KG1 (cell line): ENCODE measurements at places on chromosomes 11 and 22.

- DNase-seq: no peak
These were observed 72.0 kb upstream of the USP47 start for GRCh38 chr11:11769782-11770181.

GRCh38 chr11:36672815-36673450, 74.9 kb upstream of the RAG2 start:
- DNase-seq: no peak

GRCh38 chr11:112025707-112026106, 499 bp downstream of the DLAT start:
- DNase-seq: peak; percentile 33

- no peak for DNase-seq
These were observed 5.7 kb downstream of the SUN2 start for GRCh38 chr22:38750104-38750503.

DNA sequence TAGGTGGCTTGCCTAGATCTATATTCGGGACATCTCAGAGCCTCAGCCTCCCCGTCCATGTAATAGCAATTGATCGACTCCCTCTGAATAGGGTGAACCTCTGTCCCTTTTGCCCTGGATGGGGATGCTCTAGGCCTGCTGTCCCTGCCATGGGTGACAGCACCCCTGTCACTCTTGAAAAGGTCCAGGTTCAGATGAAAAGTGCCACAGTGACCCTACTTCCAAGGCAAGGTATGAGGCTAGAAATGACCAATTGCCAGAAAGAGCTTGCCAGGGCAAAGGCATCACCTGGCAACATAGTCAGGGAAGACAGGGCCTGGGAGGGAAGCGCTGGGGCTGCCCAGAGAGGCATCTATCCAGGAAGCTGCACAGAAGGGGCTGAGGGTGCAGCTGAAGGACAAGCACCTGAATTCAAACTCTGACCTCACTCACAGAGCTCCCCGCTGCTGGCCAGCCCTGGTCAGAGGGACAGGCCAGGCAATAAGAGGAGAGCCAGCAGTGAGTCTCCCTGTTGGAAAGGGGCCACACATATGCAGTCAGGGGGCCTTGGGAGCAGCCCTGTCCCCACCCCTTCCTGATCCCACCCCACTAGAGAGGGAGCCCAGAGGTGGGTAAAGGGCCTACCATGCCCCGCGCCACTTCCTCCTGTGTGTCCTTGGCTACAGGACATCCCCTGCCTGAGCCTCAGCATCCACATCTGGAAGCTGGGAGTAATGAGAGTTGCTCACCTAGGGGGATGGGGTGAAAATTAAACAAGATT, 9.0 kb upstream of the APOBEC3A start:
- no peak for DNase-seq

DNA sequence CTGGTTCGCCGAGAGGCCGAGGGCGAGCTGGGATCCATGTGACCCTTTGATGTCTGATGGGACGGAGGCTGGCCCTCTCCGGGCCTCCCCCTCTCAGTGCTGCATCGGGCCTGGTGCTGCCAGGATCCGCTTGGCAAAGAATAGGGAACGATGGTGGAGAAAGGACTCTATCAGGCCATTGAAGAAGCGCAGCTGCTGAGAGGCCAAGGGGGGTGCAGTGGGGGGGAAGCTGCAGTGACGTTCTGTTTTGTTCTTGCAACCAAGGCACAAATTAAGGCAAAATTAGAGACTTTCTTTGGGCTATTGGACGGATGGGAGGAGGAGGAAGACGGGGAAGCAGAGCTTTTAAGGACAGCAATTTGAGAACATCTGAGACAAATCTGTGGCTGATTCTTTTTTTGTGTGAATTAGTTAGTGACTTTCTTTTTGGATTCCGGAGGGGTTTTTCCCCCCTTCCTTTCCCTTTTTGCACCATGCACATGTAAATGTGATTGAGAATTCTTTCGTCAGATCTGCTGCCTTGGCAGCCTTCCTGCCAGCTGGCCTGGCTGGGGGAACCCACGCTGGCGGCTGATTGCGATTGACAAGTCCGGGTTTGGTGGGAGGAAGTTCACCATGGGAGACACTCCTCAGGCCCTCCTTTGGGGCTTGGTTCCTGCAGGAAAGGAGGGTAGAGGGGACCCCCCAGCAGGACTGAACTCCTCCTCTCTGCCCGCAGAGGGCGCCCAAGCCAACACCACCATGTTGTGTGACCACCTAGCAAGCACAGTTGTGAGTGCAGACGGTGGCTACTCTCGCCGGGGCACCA, 214.6 kb downstream of the NTM start:
- peak; percentile 45 for DNase-seq

- peak; percentile 38 for DNase-seq
These were observed 62.6 kb upstream of the PTPRJ start for GRCh38 chr11:47917599-47918369.

DNA sequence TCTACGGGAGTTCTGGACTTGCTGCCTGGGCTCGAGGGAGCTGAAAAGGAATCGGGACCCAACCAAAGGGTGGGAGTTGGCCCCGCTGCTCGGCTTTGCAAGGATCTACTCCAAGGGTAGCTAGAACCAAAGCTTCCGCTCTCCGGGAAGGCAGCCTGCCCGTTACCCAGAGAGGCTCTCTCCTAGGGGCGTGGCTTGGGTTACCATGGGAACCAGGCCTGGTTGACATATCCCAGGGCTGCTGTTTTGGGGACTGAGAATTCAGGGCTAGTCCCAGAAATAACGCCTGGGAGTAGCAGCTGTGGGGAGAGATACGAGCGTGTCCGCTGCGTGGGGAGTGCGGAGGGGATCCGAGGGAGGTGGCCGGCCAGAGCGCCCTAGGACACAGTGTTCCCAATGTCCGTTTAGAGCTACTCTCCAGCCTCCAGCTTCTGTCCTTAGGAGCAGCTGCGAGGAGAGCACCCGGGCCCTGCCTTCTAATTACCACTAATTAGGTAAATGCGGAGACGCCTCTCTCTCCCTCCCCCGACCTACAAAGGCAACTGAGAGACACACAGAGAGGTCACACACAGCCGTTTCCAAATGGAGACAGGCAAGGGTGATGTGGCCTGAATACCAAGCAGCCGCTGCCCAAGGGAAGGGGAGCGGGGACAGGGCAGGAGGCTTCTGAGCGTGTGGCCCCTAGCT, 141.6 kb upstream of the CADM1 start:
- DNase-seq: no peak

DNA sequence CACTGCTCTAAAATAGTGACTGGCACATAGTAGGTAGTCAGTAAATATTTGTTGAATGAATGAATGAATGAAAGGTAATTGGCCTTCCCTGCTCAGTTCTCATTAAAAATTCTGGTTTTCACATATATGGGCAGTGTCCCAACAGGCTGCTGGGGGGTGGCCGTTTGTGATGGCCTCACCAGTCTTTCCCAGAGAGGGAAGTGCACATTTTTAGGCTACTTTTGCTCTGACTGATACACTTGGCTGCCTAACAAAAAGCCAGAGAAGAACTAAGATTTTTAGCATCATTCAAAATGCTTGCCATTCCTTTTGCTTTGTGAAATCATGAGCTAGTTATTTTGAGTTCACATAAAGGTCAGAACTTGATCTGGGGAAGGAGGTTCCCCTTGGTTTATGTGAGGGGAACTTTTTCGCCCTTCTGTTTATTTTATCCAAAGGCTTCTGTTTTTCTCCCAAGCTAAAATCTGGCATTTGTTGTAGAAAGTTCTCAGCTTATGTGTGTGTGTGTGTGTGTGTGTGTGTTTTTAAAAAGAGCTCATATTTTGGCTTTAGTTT, 83.1 kb downstream of the PTPRJ start:
- DNase-seq: no peak

DNA sequence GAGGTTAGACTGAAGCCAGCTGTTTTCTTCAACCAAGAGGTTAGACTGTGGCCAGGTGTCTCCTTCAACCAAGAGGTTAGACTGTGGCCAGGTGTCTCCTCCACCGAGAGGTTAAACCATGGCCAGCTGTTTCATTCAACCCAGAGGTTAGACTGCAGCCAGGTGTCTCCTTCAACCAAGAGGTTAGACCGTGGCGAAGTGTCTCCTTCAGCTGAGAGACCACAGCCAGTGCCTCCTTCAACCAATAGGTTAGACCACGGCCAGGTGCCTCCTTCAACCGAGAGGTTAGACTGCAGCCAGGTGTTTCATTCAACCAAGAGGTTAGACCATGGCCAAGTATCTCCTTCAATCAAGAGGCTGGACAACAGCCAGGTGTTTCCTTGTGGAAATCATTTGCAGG, 498.1 kb downstream of the TBC1D22A start:
- DNase-seq: no peak

- DNase-seq: no peak
These were observed 74.3 kb downstream of the MYEOV start for GRCh38 chr11:69368119-69368880.

DNA sequence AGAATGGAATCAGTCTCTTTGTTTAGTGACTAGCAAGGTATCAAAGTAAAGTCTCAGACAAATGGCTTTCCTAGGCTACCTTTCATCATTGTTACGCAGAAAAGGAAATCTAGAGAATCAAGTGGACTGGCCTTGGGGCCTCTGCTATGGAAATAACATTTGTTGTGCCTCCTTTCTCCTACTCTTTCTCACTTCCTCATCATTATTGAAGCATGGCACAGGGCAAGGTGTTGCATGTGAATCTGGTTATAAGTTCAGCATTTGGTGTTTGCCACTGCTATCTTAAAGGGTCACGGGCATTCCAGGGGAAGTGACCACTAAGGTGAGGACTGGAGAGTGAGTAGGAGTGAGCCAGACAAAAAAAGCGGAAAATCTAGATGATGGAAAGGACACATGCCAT, 54.9 kb downstream of the GLYATL1 start:
- no peak for DNase-seq

GRCh38 chr22:35894937-35895708, 133.5 kb downstream of the RBFOX2 start:
- no peak for DNase-seq

- no peak for DNase-seq
These were observed 199.9 kb downstream of the IGLL1 start for GRCh38 chr22:23380230-23380573.

DNA sequence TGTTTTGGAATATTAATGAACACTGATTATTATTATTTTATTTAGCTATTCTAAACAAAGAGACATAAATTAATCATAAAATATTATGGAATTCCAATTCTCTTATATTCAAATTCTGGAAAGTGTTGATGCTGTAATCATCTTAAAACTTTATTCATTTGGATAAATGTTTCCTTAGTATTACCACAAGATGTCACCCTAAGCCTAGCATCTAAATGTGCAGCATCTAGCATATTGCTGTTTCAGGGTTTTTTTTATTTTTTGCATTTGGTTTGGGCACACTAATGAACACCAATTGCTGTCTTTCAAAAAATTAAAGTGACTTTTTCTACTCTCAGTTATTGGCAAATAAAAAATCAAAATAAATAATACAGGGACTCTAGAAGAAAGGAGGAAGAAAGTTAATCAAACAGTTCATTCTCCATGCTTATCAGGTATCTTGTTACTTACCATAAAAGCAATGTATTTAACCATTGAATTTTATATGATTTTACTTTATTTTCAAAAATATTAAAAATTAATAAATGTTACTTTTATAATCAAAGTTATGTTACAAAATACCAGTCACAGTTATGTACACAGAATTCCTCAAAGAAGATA, 31.8 kb downstream of the DLG2 start:
- peak; percentile 43 for DNase-seq

GRCh38 chr22:44944883-44945601, 64.8 kb downstream of the PHF21B start:
- no peak for DNase-seq

GRCh38 chr22:46083383-46084350, 66.7 kb upstream of the PPARA start:
- no peak for DNase-seq

DNA sequence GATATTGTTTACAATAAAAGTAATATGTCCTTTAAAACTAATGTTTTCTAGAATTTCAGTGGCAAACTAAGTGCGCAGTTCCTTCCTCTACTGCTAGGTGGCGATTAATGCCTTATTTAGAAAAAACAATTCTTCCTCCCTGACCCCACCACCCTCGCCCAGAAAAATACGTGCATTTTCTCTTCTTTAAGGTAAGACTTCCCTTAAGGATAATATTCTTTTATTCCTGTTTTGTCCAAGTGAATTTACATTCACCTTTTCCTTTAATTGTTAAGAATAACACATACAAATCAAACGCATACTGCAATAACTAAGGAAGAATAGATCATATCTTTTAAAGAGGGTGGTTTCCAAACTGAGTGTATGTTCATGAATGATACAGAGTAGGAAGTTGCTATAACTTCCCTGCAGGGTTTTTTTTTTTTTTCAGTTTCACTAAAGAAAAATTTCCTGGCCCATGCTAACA, 17.0 kb upstream of the PSMA1 start:
- DNase-seq: peak; percentile 53

DNA sequence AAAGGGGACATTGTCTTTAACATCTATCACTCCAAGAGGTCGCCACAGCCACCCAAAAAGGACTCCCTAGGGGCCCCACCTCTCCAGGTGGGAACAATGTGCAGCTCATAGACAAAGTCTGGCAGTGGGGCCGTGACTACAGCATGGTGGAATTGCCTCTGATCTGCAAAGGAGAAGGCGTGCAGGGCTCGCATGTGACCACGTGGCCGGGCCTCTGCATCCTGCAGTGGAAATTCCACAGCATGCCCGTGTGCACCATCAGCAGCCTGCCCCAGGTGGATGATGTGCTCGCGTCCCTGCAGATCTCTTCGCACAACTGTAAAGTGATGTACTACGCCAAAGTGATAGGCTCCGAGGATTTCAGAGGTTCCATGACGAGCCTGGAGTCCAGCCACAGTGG, 18.5 kb downstream of the ALKBH3 start:
- no peak for DNase-seq

DNA sequence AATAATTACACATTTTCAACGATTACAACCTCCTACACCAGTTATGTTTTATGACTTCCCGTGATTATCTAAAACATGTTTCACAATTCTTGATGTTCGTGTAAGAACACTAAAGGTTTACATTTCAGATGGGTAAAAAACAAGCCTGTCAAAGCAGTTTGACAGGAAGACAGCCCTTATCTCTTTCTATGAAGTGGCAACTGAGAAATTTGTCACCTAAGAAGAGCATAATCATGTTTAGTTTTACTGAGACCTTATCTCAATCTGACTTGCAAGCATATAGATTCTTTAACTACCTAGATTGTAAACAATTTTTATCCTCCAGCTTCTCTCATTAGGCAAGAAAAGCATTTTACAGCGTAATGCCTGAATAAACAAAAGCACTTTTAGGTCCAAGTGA, 218.4 kb upstream of the ZBED5 start:
- no peak for DNase-seq

DNA sequence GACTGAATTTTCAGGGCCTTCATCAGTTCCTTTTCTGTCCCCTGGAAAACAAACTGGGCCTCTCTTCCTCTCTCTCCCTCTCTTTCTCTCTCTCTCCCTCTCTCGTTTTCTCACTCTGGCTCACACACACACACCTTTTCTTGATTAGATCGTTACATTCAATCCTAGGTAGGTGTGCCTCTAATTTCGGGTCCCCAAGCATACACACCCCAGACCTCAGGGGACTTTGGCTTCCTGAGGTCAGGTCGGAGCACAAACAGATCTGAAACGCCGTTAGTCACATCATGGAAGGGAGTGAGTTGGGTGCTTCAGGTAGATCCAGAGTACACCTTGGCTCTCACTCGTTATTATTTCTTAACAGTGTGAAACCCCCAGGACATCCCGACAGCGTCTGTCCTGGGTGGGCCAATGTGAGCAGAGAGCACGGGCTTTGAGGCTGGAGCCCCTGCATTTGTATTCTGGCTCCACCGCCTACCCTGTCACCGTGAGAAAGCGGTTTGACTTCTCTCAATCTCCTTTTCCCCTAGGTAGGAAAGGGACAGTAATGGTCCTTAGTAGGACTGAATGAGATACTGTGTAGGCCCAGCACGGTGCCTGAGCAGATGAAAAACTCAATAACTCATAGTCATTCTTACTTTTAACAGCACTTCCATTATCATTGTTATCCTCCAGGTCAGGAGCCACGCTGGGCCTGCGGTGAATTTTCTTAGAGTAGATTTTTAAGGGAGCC, 37.3 kb upstream of the POU2AF1 start:
- no peak for DNase-seq
